NCI-H526 treated with DMSO at 0.1 percent for 48 hours (cell line): ENCODE measurements at places on chromosomes 3 and 15.

GRCh38 chr3:158220575-158220974 lies 110.7 kb downstream of the RSRC1 start:
- no peak for DNase-seq

GRCh38 chr3:72082776-72083462 lies 298.0 kb upstream of the PROK2 start:
- no peak for DNase-seq

DNA sequence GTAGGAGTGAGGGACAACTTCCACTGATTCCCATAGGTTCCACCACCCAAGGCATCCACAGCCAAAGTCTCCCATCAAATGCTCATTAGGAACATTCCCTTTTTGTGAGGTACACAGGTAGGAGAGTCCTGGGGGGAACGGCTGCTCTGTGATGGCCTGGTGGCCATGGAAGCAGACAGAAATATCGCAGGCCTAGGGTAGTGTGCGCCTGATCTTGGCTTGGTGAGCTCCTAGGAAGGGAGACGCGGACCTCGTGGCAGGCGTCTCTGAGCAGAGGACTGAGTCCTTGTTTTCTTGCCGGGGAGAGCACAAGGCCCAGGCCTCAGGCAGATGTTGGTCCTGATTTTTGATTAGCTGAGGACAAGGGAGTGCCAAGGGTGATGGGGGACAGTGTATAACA lies 99.5 kb downstream of the SNRPN start:
- no peak for DNase-seq

DNA sequence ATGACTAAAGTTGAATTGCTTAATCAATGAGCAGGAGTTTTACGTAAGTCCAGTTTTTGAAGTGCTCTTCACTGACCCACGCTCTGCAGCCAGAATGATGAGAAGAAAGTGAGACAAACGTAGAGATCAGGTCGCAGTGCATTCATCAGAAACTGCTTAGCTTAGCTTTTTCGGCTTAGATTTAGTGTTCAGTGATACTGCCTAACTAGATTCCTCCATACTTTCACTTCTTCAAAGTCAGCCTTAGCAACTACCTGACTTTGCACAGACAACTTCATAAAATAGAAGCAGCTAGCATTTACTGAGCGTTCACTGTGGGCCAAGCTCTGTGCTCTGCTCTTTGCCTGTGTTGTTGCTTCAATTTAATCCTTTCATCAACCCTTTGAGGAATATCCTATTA lies 116.1 kb downstream of the KCNH8 start:
- no peak for DNase-seq

GRCh38 chr3:127158614-127159229 lies 34.2 kb upstream of the PRR23E start:
- no peak for DNase-seq

DNA sequence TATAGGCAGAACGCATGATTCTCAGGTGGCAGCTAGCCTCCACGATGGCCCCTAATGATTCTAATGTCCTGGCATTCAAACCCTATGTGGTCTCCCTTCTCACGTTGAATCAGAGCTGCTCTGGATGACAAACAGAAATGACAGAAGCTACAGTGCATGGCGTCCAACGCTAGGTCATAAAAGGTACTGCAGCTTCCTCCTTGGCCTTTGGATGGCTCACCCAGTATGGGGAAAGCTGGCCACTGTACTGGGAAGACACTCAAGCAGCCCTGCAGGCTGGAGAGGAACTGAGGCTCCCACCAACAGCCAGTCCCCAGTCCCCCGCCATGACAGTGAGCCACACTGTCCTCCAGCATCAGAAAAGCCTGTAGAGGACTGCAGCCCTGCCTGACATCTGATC lies 286.3 kb downstream of the FAM43A start:
- DNase-seq, result no peak

DNA sequence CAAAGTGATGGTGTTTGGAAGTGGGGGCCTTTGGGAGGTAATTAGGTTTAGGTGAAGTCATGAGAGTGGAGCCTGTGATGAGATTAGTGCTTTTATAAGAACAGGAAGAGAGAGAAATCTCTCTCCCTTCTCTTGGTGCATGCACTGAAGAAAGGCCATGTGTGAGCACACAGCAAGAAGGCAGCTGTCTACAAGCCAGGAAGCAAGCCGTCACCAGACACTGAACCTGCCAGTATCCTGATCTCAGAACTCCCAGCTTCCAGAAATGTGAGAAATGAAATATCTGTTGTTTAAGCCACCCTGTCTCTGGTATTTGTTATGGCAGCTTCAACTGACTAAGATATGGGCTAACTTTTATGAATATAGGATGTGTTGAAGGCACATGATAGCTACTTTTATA lies 72.6 kb downstream of the REC114 start:
- DNase-seq, result no peak

DNA sequence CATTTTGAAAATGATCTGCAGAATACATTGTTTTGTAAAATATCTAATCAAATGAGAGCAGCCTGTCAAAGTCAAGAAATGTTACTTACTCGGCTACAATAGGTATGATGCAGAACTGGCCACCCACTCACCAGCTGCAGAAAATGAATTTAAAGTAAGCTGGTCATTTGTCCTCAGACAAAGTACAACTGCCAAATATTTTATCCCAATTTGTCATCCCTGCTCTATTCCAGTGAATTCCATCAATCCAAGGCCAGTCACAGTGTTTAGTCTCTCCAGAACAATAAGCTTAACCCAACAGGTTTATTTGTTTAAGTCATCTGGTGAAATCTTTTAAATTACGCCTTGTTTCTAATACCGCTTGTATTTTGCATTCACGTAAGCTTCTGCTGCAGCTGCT lies 46.6 kb upstream of the TCF12 start:
- DNase-seq, result no peak

DNA sequence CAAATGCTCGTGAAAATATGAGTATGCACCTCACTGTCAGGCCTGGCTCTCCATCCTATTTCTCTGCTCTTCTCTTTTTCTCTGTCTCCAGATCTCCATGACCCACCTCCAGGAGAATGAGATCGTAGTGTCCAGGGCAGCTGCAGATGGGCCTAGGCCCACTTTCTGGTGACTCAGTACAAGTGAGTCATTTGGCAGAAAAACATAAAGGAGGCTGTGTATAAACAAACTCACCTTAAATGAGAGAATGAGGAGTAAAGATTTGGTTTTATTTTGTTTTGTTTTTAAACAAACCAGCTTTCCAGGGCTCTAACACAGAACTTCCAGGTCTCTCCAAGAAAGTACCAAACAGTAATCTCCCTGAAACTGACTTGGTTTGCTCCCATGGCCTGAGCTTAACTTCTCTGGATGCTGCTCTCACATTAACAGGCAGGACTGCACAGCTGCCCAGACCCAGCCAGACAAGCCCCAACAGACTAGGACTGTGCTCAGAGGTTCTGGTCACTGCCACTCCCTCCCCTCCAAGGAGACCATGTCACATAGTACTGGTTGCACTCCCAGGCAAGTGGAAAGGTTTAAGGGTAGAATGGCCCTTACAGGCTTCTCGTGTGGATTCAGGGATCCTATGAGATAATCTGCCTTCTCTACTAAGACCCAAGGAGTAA lies 1.5 kb upstream of the HEG1 start:
- no peak for DNase-seq

DNA sequence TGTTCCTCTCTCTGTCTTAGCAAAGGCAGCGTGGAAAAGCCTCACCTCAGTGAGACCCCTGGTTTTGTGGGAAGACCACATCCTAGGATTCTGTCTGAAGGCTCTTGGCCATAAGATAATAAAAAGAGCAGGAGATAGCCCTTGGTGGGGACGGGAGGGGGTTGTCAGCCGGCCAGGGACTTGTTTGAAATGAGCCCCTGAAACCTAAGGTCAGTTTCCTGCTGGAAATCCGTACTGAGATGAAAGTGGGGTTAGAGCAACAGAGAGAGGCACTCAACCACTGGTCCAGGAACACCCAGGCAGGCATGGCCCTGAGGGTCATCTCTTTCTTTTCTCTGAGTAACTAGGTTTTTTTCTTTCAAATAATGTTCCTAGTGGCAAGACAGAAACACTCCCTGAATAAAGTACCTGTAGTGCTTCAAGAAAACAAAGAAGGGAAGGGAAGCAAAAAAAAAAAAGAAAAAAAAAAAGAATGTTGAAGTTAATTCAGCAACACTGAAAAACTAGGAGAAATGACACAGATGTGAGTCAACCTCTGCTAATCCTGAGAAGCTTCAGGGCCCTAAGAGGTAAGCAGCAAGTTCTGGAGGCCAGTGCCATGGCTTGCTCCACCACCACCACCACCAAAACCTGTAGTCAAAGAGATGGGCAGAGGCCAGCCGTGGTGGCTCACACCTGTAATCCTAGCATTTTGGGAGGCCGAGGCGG lies 3.2 kb downstream of the ITGB5 start:
- no peak for DNase-seq

GRCh38 chr3:47436180-47436579 lies 39.6 kb downstream of the SCAP start:
- no peak for DNase-seq

DNA sequence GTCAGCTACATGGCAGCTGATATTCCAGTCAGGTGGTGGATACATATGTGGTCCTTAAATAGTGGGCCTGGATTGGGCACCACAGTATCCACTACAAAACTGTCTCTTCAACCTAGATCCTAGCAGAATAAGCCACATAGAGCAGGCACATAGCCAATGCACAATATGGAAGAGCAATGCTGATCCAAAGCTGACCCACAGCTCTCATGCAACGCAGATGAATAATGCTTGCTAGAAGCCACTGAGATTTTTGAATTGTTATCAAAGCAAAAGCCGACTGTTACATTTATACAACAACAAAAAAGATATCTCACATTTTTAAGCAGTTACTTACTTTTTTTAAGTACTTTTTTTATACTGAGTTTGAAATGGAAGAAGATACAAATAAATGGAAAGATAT lies 11.2 kb downstream of the CNTN3 start:
- DNase-seq, result no peak

DNA sequence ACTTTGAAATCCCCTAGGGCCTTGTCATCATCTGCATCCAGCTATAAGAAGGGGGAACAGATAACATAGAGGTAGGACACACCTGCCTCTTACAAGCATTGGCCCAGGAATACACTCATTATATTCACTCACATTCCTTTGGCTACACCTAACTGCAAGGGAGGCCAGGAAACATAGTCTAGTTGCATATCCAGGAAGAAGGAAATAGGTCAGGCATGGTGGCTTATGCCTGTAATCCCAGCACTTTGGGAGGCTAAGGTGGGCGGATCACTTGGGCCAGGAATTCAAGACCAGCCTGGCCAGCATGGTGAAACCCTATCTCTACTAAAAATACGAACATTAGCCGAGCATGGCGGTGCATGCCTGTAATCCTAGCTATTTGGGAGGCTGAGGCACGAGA lies 48.8 kb downstream of the GTPBP8 start:
- DNase-seq, result no peak

GRCh38 chr3:50567011-50567385 lies 549 bp downstream of the C3orf18 start:
- no peak for DNase-seq

- no peak for DNase-seq
Observed at GRCh38 chr3:157581371-157581770, 78.2 kb upstream of the VEPH1 start.

DNA sequence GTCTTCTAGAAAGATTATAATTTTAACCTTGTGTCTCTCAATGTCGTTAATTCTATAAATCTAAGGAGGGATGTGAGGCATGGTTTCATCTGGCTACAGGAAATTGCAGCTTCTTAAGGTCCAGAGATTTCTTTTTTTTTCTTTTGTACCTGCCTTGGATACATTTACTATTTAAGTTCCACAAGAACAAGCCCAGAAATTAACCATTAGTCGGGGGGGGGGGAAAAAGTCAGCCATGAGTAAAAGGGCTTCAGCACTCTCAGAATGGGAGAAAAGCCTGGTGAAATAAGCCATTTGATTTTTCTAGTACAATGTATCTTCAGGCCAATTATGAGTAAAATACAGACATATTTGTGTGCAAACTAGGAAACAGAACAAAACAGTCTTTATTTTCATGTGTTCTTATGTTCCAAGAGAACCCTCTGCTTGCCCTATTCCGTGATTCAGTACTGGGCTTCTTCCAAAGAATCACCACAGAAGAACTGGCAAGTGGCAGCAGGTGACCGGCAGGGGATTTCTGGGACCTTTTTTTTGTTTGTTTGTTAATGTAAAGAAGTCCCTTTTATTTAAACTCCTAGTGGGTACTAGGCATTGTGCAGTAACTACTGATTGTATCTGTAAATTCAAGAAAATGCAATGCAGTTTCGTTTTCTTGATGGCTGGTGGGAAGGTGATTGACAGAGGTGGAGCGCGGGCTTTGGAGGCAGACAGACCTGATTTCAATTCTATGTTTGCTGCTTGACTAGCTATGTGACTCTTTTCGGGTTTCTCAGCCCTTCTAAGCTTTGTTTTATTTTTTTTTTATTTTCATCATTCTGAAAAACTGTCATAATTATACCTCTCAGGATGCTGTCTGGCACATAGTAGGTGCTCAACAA lies 82.5 kb downstream of the PEX5L start:
- no peak for DNase-seq

GRCh38 chr3:189353988-189354889 lies 182.5 kb downstream of the TPRG1 start:
- DNase-seq, result no peak

- DNase-seq, result no peak
Observed at GRCh38 chr3:46135475-46135874, 72.6 kb downstream of the CCR1 start.

DNA sequence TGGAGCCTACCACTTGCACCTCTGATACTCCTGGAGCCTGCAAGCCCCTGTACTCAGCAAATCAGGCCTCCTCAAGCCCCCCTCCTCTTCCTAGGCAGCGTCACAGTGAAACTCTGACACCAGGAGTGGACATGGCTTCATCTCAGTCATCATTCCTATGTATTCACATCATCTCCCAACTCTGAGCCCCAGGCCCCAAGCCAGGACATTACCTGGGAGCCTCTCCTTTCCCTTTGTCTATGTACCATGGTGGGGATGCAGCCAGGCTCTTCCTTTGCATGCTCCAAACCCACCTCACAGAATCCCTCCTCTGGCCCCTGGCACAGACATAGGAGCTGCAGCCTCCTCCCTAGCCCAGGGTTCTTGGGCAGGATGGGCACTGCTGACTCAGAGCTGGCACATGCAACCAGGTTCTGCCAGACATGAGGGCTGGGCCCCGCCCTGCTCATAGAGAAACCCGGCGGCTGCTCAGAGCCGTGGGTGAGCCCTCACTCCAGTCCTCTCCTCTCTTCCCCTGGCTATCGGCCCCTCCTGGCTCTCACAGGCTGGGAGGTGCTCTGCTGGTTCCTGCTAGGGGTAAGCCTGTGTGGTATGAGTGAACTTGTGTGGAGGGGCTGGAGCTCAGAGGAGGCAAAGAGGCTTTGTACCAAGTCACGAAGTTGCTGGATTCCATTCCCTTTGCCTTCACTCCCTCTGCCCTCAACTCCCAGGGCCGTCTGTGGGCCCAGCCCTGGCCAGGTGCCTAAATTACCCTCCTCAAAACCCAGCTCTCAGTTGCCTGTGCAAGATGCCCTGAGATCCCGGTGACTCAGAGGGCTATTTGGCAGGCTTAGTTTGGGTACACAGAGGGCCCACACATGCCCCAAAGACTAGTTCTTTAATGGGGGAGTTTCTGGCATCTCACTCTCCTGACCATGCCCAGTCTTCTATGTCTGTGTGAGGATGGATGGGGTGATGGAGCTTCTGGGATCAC lies 1.9 kb upstream of the PLCD1 start:
- no peak for DNase-seq
